ENCODE measurements at places on chromosomes 6 and 20.
A peak's percentile ranks its signal among the peaks of the same experiment; 100 is the strongest.

DNA sequence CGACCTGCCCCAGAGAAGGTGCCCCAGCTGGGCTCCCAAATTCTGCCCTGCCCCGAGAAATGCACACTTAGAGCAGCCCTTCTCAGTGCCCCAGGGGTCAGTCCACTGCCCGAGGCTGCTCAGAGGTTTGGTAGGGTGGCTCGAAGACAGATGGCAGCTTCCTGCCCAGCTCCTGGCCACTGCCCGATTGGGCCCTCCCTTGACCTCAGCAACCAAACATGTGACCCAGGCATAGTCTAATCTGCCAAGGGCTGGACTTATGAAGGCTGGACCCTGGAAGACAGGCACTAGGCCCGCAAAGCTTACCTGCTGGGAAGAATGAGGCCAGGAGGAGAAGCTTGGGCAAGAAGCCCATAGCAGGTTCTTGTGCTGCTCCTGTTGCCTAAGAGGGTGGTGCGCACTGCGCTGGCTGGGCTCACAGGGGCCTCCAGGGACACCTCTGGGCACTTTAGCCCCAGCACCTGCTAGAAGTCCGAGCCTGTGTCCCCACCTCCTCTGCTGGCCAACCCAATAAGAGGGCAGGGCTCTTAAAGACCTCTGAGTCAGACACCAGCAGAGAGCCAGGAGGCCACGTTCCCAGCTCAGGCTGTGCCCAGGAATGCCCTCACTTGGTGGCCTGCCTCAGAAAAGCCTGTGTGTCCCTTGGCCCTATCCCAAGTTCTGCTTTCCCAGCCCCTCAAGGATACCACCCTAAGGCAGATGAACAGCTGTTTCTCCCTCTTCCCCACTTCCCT is 5.5 kb downstream of the SIGLEC1 start:
- DNase-seq: no peak

- no peak for DNase-seq
Observed at GRCh38 chr6:5384276-5384675, 123.0 kb downstream of the FARS2 start.

GRCh38 chr6:45327956-45328522 is at the start of gene RUNX2:
Gene RUNX2, plus strand, starts transcription at chr6:45328330. Its CDS starts 397 bp downstream, at chr6:45328727.
- peak; percentile 60 for DNase-seq

DNA sequence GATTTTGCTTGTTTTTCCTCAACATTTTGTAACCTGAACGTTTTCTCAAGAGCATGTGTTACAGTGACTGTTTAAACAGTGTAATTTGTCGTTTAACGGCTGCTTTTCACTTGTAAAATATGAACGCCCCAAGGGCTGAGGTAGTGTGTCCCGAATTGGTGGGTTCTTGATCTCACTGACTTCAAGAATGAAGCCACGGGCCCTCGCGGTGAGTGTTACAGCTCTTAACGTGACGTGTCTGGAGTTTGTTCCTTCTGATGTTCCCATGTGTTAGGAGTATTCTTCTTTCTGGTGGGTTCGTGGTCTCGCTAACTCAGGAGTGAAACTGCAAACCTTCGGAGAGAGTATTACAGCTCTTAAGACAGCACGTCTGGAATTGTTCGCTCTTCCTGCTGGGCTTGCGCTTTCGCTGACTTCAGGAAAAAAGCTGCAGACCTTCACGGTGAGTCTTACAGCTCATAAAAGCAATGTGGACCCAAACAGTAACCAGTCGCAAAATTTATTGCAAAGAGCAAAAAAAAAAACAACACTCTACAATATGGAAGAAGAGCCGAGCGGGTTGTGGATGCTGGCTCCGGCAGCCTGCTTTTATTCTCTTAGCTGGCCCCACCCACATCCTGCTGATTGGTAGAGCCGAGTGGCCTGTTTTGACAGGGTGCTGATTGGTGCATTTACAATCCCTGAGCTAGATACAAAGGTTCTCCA is 25.1 kb upstream of the TRIM27 start:
- no peak for DNase-seq

DNA sequence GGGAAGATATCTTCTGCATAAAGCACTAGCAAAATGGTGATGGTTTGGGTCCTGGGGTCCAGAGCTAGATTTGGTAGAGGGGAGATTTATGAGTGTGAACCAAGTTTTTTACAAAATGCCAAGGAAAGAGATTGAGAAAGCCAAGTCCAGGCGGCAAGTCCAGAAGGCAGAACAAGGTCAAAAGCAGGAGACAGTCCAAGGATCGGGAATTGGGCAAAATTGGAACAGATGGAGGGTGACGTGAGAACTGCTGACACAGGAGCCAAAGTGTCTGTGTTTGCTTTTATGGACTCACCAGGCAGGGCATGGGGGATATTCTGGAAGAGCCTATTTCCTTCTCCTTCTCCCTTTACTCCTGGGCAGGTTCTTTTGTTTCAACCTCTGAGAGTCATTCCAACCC is 4.1 kb downstream of the NHLRC1 start:
- no peak for DNase-seq

- no peak for DNase-seq
Observed at GRCh38 chr6:169075211-169075914, 178.3 kb downstream of the THBS2 start.

DNA sequence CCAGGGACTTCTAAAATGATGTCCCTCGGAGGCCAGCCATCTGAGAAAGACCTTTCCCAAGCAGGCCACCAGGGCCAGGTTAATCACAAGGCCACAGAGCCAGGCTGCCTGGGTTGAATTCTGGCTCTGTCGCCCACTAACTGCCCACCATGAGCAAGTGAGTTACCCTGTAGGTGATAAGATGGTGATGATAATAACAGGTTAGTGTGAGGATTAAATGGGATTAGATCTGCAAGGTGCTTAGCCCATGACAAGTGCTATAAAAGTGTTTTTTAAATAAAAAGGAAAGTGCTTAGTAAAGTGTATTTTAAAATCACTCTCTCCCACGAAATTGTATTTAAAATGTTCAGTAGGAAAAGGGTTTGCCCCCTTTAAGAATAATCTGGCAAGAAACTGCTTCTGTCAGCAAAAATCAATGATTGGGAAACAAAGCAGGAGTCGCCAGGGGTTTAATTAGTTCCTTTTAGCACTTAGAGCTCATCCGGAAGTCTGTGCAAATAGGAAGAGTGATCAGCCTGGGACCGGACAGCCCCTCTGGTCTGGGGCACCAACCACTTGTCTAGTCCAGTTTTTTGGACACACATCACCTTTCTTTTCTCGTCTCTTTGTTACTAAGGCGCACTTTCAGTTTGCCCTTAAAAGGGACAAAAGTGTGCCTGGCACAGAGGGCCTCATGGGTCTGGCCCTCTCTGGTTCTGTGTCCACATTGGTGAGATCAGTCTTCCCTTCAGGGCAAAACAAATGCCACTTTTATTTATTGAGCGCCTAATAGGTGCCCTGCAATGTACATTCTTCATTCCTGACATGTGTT is 150.4 kb downstream of the GRM4 start:
- DNase-seq: no peak

DNA sequence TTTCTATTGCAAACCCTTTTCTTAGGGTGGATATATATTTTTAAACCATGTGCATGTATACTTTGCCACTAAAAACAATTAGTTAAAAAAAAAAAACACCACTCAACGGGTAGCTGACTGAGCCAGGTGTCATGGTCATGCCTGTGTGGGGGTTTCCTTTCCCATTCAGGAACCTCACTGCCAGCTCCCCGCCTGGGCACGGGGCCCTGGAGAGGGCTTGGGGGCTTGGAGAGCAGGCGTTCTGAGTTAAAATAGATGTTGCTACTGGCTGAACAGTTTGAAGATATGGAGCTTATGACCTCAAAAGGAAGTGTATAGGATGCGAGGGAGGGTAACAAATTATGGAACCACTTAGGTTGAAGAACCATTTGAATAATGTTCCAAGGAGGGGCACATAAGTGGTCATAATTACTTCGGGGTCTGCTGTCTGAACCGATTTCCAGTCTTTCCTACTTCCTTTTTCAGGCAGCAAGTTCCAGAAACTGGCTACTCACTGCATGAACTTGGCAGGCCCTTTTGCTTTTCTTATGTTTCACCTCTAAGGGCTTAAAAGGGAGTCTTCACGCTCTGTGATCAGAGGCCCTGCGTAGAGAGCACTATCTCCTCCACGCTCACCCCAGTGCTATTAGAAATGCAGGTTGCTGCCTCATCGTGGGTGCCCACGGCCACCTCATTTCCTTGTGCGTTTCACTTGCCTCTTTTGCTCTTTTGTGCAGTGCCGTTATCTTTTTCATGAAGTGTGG is 9.9 kb downstream of the STX16 start:
- DNase-seq: no peak

GRCh38 chr6:139855671-139856311 is 481.3 kb upstream of the CITED2 start:
- DNase-seq: no peak

- no peak for DNase-seq
Observed at GRCh38 chr20:44743916-44744655, 1.6 kb upstream of the KCNK15 start.

DNA sequence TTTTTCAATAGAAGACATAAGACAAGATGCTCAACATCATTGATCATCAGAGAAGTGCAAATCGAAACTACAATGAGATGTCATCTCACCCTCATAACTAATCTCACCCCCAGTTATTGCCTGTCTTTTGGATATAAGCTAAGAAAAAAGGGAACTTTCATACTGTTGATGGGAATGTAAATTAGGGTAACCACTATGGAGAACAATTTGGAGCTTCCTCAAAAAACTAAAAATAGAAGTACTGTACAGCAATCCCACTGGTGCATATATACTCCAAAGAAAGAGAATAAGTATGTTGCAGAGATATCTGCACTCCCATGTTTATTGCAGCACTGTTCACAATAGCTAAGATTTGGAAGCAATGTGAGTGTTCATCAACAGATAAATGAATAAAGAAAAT is 26.4 kb upstream of the PHF3 start:
- DNase-seq: no peak

- DNase-seq: no peak
Observed at GRCh38 chr6:29685718-29686326, 4.9 kb upstream of the ZFP57 start.

- DNase-seq: no peak
Observed at GRCh38 chr20:12978126-12978394, 30.7 kb upstream of the SPTLC3 start.

- no peak for DNase-seq
Observed at GRCh38 chr20:56440346-56441007, 27.9 kb upstream of the RTF2 start.

- no peak for DNase-seq
Observed at GRCh38 chr6:89044328-89045010, 36.1 kb upstream of the PNRC1 start.

- DNase-seq: no peak
Observed at GRCh38 chr6:169441292-169441691, 187.6 kb upstream of the THBS2 start.

DNA sequence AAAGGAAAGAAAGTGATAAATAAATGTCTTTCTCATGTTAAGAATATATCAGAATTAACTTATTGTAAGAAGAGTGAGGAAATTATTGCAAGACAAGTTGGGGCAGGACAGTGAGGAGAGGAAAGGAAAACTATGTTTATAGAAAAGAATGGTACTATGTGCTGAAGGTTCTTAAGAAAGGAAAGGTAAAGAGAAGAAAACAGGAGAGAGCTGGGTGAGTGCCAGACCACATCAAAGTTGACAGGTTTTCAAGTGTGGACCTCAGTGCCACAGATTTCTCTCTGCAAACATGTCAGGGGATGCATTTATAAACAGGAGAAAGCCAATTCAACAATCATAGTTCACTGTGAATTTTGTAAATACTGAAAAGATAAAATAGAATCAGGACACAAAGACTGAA is 439.2 kb downstream of the PKHD1 start:
- DNase-seq: no peak

DNA sequence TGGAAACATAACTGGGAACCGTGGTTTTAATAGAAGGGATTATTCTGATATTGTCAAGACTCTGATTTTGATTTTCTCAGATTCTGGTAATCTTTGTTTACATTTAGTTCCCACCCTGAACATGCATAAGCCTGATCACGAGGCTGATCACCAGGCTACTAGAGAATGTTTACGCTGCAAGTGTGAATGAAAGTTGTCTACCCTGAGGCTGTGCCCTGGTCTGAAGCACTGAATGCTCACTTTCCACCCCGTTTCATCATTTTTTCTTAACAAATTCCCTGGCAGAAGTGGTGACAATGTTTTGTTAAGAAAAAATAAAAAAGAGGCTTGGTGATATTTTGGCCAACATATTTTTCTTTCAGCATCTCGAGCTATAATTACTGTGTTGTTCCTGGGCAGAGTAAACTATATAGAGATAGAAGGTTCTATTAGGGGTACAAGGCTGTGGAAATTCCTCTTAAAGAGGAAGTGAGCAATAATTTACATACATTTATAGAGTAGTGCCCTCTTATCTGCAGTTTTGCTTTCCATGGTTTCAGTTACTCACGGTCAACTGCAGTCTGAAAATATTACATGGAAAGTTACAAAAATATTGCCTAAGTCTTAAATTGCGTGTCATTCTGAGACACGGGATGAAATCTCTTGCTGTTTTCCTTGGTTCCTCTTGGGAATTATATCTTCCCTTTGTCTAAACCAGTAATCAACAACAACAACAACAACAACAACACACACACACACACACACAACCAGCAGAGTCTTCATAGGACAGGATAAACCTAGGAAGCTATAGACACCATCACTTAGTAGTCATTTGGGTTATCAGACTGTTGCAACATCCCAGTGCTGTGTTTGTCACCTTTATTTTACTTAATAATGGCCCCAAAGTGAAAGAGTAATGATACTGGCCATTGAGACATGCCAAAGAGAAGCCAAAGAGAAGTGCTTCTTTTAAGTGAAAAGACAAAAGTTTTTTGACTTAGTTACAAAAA is 566.6 kb upstream of the CITED2 start:
- no peak for DNase-seq

GRCh38 chr6:48426636-48427035 is 315.6 kb upstream of the PTCHD4 start:
- DNase-seq: peak; percentile 16

GRCh38 chr20:62193079-62194025 is 10.5 kb downstream of the MTG2 start:
- DNase-seq: no peak

DNA sequence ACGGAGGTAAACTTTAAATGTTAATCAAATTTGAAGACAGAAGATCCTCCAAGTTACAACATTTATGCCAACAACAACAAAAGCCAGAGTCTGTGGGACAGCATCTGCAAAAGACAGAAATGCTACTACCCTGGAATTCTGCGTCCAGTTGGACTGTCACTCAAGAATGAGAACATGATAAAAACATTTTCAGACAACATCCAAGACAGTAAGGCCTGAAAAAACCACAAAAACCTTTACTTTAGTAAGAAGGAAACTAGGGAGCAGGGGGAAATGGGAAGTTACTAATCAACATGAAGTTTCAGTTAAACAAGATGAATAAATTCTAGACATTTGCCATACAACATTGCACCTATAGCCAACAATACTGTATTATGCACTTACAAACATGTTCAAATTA is 77.6 kb downstream of the MLIP start:
- DNase-seq: no peak

Data from AG09319 (cell line).